ENCODE measurements at places on chromosomes 11 and 22. TPM values are rescaled to one million over a fixed set of nuclear protein-coding genes. Genes with fewer than 3 reads are reported as not detected.

CBLIF gene
- polyA plus RNA-seq: not detected

MRGPRE gene
- polyA plus RNA-seq: not detected

- DNase-seq: no peak
Measured at GRCh38 chr22:24437741-24438328, 10.4 kb downstream of the ADORA2A start.

DNA sequence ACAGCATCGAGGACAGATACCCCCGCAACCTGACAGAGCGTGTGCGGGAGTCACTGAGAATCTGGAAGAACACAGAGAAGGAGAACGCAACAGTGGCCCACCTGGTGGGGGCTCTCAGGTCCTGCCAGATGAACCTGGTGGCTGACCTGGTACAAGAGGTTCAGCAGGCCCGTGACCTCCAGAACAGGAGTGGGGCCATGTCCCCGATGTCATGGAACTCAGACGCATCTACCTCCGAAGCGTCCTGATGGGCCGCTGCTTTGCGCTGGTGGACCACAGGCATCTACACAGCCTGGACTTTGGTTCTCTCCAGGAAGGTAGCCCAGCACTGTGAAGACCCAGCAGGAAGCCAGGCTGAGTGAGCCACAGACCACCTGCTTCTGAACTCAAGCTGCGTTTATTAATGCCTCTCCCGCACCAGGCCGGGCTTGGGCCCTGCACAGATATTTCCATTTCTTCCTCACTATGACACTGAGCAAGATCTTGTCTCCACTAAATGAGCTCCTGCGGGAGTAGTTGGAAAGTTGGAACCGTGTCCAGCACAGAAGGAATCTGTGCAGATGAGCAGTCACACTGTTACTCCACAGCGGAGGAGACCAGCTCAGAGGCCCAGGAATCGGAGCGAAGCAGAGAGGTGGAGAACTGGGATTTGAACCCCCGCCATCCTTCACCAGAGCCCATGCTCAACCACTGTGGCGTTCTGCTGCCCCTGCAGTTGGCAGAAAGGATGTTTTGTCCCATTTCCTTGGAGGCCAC lies 3.3 kb downstream of the FADD start:
- no peak for DNase-seq

- DNase-seq: no peak
Measured at GRCh38 chr11:70720281-70720680, 322.0 kb downstream of the CTTN start.
